ENCODE measurements at places on chromosomes 6 and 20.

- no peak for ATAC-seq
Observed at GRCh38 chr20:39935901-39936300, 753.1 kb downstream of the MAFB start.

DNA sequence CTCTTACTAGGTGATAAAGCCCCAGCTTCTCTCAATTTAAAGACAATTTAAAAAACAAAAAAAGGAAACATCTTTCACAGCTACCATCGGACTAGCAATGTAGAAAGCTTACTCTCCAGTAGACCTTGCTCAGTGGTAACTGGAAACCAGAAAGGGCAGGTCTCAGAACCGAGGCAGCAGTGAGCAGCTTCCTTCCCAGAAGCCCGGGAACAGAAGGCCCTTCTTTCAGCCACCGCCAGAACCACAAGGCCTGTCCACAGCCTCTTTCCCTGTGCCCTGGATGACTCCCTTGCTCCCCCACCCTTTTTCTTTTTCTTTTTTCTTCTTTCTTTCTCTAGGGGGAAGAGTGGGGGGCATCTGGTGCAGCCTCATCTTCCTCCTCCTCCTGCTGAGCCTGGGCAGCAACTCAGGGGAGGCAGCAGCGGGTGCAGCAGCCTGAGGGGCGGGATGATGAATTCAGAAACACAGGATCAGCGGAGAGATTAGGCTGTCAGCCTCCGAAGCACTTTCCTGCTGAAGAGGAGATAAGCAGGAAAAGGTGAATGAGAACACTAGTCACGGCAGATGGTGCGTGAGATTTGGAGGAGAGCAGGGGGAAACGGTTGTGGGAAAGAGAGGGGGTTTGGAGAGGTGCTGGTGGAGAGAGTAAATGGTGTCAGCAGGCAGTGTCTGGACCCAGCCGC lies 158.5 kb downstream of the ID4 start:
- no peak for ATAC-seq

- no peak for ATAC-seq
Observed at GRCh38 chr6:164086076-164086887, 671.8 kb downstream of the QKI start.

DNA sequence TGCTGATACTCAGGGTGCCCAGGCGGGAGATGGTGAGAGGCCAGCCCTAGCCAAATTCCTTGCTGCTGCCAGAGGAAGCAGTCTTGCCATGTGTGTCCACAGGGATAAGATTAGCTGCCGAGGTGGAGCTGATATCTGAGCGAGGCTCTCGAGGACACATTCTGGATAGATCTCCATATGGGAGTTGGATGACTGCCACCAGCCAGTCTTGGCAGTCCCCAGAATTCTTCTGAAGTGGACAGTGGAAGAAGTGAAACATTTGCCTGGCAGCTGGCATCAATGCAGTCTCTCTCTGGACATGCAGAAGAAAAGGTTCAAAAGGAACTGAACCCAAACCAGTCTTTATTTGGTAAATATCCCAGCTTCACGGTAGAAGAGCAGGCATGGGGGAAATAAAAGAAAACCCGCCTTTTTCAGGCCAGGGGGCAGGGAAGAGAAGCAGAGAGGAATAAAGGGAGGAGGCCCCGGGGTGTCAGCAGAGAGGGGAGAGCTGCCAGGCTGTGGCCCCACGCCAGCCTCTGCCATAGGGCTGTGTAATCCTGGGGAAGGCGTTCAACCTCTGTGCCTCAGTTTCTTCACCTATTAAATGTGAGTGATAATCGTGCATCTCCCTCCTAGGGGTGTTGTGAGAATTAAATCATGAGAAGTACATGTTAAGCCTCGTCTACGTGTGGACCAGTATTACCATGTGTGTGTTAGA lies 3.7 kb upstream of the FUCA2 start:
- ATAC-seq: no peak

GRCh38 chr6:166512567-166512966 lies 73.9 kb downstream of the RAMACL start:
- ATAC-seq: peak; percentile 57

- no peak for ATAC-seq
Observed at GRCh38 chr6:21398741-21399325, 194.7 kb upstream of the SOX4 start.
